ENCODE measurements at places on chromosomes 4 and X.

DNA sequence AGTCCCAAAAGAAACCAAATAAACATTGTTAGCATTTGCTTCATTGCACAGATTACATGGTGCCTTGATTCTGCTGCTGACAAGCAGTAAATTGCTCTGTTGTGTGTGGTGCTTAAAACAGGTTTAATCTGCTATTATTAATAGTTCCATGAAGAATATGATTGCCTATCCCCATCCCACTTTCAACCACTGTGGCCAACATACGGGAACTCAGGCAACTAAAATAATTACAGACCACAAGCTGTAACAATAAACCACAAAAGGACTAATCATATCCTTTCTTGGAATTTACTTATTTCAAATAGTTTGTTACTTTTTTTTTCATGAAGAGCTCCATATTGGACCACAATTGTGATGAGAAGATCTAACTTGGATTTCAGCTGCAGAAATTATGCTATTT is 131.5 kb downstream of the PACRGL start:
- no peak for DNase-seq

DNA sequence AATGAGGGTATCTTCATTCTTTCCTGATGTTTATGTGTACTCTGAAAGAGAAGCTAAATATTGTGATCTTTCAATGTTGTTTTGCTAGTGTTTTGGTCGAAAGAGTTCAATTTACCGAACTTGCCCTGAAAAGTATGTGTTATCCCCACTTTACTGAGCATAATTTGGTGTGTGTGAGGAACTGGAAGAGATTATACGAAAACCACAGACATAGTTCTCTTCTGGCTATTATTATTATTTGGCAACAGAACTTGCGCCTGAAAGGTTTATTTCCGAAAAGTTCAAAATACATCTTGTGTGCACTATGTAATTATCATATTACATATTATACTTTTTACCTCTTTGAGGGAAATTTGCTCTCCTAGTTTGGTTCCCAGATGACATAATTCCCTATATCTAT is 232.5 kb upstream of the INTU start:
- no peak for DNase-seq

GRCh38 chr4:56859841-56860240 is 38.3 kb upstream of the SPINK2 start:
- no peak for DNase-seq

DNA sequence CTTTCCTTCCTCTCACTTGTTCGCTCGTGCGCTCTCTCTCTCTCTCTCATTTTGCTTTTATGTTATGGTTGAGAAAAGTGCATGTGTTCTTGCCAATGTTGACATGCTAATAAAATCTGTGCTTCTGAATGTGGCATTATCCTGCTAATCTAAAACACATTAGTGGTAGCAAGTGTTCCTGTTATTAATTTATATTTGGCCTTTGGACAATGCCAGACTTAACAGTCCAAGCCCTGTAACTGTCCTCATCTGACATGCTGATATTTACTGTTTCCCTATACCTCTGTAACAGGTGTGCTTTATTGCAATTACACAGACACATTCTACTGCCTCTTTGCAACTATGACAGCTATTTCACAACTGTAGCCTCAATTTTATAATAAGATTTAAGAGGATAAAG is 2.7 kb downstream of the PPARGC1A start:
- no peak for DNase-seq

- DNase-seq, result no peak
Measured at GRCh38 chrX:3598709-3599108, 114.7 kb downstream of the PRKX start.

DNA sequence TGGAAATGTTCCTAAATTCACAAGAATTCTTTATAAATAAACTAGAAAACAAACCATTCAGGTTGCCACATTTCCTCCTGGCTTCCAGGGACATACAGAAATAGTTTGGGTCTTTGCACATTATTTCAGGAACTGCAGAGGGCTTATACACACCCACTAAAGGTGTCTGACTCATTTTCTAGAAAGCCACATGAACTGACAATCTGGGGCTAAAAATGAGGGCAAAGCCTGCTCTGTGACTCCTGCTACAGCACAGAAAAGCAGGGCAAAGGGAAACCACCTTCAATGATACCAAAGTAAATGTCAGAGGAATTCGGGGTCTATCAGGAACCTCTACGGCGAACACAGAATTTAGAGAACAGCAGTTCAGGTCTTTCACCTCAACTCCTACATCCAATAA is 112.2 kb upstream of the MAP3K15 start:
- DNase-seq, result peak; percentile 10

DNA sequence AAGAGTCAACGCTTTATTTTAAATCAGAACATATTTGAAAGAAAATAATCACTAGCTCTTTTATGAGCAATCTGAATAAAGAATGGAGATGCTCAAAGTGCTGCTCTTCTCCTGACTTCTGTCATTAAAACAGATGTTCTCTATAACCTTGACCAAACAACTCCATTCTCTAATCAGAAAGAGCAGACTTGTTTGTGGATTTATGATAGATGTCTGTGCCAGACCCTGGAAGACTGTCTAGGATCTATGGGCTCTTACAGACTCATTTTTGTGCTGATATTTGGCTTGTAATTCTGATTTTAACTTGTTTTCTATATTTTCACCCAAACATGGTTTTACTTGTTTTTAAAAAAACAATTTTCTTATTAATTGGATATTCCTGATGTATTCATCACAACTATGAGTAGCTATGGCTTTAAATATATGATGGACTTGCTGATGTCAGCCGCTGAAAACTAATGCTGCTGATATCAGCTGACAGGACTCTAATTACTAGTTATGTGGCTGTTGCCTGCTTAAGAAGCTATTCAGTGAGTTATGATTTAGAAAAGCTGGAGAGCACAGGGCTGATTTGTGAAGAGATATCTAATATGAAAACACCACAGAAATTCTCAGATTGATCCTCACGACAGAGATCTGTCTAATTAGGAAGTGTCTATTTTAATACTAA is 31.6 kb upstream of the MAML3 start:
- DNase-seq, result no peak

DNA sequence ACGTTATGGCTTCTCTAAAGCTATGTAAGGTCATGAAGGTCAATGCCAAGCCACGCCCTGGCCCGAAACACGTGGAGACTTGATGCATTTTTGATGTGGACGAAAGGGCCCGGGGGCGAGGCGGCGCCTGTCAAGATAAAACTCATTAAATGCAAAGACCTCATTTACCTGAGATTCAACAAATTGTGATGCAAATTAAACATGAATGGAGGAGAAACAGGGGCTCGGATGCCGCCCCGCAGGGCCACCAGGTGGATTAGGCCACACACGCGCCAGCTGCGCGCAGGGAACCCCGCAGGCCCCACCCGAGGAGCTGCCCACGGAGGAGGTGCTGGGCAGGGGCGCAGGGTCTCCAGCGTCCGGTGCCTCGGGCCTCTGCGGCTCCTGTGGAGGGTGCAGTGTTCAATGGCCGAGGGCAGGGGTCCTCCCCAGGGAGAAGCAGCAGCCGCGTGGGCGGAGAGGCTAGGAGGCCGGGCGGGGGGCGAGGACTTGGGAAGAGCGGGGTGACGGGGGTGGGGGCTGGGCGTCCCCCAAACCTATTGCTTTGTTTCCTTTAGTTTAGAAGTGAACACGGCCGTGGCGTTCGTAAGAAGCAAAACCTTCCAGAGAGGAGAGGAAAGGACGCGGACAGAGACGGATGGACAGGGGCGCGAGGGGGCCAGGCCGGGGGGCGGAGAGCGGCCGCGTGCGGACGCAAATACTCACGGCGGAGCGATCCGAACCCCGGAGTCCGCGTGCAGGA is 40.4 kb downstream of the CPLX1 start:
- no peak for DNase-seq

DNA sequence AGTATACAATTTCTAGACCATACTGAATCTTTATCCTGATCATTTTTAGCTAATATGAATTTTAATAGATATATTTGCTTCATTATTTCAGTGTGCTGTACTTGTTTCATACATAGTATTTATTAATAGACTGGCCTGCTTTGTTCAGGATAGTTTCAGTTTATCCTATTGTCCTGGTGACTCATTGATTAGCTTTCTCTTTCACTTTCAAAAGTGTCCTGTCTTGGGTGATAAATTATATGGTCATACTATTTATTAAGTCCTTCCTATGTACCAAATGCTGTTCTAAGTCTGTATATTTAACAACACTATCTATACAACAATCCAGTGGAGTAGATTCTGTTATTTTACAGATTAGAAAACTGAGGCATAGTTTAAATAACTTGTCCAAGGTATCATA is 153.8 kb upstream of the RAPGEF2 start:
- DNase-seq, result no peak

DNA sequence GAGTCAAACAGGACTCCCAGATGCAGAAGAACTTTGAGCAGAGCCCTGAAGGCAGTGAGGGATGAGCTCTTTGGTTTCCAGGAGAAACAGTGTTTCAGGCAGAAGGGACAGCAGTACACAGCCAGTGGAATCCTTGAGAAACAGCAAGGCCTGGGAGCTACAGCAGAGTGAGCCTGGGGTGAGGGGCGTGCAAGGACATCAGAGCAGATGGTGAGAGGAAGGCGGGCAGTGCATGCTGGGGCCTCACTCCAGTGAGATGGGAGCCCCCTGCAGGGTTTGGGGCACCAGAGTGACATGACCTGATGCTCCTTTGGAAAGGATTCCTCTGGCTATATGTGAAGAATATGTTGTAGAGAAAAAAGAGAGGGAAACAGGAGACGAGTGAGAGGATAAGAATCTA is 98.1 kb upstream of the EGFL6 start:
- DNase-seq, result no peak

DNA sequence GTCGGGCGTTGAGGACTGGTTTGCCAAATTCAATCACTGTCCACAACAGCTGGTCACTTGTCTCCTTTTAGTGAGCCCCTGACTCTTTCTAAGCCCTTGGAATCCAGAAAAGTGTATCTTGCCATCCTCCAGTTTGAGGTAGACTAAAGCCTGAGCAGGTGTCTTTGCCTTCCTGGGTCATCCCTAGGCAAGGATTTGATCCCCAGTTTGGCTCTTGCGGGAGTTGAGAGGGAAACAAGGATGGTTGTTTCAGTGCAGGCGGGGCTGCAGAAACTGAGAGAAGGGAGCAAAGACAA is 2.2 kb upstream of the FGF5 start:
- no peak for DNase-seq

DNA sequence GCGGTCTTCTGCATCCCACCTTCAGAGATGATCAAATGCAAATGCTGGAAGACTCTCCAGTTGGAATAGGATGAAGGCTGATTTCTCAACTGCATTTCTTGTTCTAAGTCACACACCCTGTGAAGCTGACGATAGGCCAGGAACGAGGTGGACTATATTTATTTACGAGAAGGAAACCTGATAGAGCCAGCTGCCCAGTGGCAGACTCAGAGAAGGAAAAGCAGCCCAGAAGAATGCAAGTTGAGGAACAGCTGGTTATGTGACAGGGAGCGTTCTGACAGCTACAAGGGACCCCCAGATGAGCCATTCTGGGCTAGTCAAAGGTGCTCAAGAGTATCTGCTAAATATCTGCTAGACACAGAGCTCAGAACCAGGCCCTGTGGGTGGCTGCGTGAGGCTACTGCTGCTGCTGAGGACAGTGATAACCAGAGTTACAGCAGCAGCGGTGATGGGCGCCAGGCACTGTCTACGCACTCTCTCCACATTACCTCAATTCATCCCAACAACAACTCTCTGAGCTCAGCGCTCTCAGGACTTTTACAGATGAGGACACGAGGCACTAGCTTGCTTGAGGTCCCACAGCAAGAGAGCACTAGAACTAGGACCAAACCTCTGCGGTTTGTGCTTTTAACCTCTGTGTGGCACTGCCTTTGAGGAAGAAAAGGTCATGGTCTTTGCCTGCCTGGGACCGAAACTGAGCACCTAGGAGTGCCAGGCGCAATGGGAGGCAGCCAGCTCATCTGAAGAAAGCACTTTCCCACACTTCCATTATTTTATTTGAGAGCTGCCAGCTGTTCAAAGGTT is 69.0 kb downstream of the GATB start:
- DNase-seq, result no peak

DNA sequence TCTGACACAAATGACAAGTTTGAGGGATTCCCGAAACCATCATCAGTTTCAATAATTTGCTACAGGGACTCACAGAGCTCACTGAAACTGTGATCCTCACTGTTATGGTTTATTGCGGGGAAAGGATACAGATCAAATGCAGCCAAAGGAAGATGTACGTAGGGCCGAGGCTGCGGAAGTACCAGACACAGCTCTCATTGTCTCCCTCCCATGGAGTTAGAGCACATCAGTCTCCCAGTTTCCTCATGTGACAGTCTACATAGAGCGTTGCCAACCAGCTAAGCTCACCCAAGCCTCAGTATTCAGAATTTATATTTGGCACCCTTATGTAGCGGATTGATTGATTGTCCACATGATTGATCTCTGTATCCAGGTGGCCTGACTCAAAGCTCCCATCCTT is 137.8 kb upstream of the TENM3 start:
- no peak for DNase-seq

All from stimulated activated naive CD8-positive, alpha-beta T cell treated with anti-CD3 and anti-CD28 coated beads, Interleukin-15, Interleukin-2, amounts not matched to agents 100 U/mL and 50 U/mL, for 24 hours (primary cell).